ENCODE measurements at places on chromosomes 12 and 14. TPM values are rescaled to one million over a fixed set of nuclear protein-coding genes. Genes with fewer than 3 reads are reported as not detected.

Gene NUAK1
- 28.2 TPM for total RNA-seq

Gene ANKRD33
- total RNA-seq: 0.54 TPM

Gene TSPAN11
- 14.1 TPM for total RNA-seq

GRCh38 chr12:67302162-67302561, 33.0 kb downstream of the CAND1 start:
- no peak for DNase-seq
- H3K4me3 ChIP-seq: no peak overlapping the region
- H3K27me3 ChIP-seq: no peaks in the 10 kb centered on the region

- H3K36me3 ChIP-seq: peaks cover 4% of the 10 kb centered on the region
- no peak overlapping the region for H3K27ac ChIP-seq
- DNase-seq: no peak
- H3K4me1 ChIP-seq: no peaks in the 10 kb centered on the region
- no peaks in the 10 kb centered on the region for H3K27me3 ChIP-seq
- H3K4me3 ChIP-seq: no peak overlapping the region
These were observed 9.3 kb downstream of the SLC48A1 start for GRCh38 chr12:47782372-47782770.

DNA sequence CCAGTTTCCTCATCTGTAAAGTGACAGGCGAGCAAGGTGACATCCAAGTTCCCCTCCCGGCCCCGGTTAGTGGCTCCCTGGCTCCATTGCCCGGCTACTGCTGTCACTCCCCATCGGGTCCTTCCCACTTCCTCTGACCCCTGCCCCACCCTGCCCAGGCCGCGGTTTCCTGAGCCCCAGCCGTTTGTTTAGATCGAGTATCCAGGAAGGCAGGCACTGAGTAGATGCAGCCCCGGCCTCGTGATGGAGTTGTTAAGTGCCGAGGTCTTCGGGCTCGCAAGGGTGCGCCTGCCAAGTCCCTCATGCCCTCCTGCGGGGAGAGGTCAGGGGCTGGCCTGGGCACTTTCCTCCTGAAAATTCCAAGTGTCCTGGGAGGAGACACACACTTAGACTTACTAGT, 55.4 kb downstream of the TEAD4 start:
- no peak overlapping the region for H3K27ac ChIP-seq
- no peak overlapping the region for H3K4me3 ChIP-seq
- no peaks in the 10 kb centered on the region for H3K36me3 ChIP-seq
- H3K27me3 ChIP-seq: no peaks in the 10 kb centered on the region
- no peaks in the 10 kb centered on the region for H3K4me1 ChIP-seq

DNA sequence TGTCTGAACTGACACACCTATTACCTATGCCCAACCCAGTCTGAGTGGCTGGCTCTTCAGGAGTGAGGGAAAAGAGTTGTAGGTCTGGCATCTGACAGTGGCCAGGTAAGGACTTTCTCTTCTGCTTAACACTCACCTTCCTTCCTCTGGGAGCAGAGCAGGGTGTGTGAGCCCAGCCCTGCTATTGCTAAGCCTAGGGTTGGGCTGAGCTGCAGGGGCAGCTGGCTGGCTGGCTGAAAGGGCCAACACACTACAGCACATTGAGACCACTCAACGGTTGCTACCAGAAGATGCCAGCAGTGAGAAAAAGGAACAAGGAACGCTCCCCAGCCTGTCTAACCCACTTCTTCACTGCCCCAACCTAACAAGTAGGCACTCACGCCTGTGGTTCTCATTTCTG, 201.2 kb downstream of the DPF3 start:
- no peaks in the 10 kb centered on the region for H3K36me3 ChIP-seq
- no peak overlapping the region for H3K27ac ChIP-seq
- no peak overlapping the region for H3K4me3 ChIP-seq
- DNase-seq: no peak
- no peaks in the 10 kb centered on the region for H3K4me1 ChIP-seq
